Karpas-422 (cell line): ENCODE measurements at places on chromosomes 6 and 20. TPM values are rescaled to one million over a fixed set of nuclear protein-coding genes. Genes with fewer than 3 reads are reported as not detected.
A peak's percentile ranks its signal among the peaks of the same experiment; 100 is the strongest.

DNA sequence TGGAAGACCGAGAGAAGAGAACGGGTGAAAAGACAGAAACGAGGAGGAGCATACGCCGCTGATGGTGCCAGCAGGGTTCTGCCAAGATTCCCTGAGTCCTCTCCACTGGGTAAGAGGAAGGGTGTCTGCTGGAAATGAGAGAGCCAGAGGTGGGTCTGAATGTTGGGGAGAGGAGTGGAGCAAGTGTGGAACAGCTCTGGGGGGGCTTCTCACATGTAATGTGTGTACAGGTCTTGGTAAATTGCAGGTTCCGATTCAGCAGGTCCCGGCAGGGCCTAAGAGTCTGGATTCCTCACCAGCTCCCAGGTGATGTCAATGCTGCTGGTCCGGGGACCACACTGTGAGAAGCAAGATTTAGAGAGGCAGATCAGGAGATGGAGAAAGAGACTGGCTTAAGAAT lies 1.5 kb upstream of the EBF4 start:
- peaks cover 9% of the 10 kb centered on the region for H3K4me1 ChIP-seq
- H3K36me3 ChIP-seq = no peaks in the 10 kb centered on the region

GRCh38 chr20:6868861-6869260 lies 101.4 kb downstream of the BMP2 start:
- H3K27ac ChIP-seq = no peak overlapping the region
- H3K4me3 ChIP-seq = no peak overlapping the region
- H3K27me3 ChIP-seq = no peaks in the 10 kb centered on the region
- no peaks in the 10 kb centered on the region for H3K4me1 ChIP-seq
- H3K36me3 ChIP-seq = no peaks in the 10 kb centered on the region
- no peak for DNase-seq

The KIAA1755 gene
- not detected in 2 replicates for total RNA-seq

GRCh38 chr6:45812922-45813321 lies 202.7 kb downstream of the CLIC5 start:
- no peak overlapping the region for H3K4me3 ChIP-seq
- H3K27me3 ChIP-seq = no peaks in the 10 kb centered on the region
- H3K27ac ChIP-seq = no peak overlapping the region

DNA sequence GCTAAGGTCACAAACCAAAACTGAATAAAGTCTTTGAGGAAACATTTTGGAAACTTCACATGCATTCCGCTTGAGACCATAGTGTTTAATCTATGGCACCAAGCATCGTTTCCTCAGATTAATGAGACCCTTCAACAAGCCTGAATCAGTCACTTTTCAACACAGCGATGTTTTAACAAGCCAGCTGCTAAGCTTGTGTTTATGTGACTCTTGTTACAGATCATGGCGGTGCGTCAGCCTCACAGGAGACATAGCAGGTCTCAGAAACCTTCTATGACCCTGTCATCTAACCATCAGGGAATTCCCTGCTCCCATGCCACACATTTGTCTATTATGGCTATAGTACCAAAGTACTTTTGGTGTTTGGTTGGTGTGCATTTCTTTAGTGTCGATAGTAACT lies 57.2 kb downstream of the MTFR2 start:
- no peaks in the 10 kb centered on the region for H3K27me3 ChIP-seq
- H3K4me3 ChIP-seq = no peak overlapping the region
- no peak overlapping the region for H3K27ac ChIP-seq
- H3K4me1 ChIP-seq = no peaks in the 10 kb centered on the region
- DNase-seq = no peak

DNA sequence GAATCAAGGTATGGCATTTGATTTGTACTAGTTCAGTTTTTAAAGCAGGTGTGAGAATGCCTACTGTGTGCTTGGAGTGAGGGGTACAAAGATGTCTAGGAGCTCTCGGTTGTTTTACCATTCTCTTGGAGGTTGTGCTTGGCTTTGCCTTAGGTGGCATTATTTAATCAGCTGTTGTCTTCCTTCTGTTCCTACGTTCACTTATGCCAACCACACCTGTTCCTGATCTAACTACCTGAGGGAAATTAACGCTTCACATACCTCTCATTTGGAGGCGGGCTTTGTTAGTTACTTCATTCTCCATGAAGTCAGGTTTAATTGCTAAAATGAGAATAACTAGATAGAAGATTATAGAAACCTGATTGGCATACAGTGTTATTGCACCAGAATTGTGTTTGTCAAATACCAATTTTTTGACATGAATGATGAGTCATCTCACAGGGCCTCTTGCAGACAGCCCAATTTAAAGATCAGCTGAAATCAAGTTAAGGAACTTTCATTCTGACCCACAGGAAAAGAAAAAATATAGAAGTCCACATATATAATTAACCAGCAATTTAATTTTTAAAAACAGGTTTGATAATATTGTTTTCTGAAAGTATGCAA lies 24.8 kb upstream of the PBOV1 start:
- no peaks in the 10 kb centered on the region for H3K4me1 ChIP-seq
- no peak overlapping the region for H3K4me3 ChIP-seq
- no peak for DNase-seq

- no peaks in the 10 kb centered on the region for H3K4me1 ChIP-seq
- no peak overlapping the region for H3K4me3 ChIP-seq
- H3K36me3 ChIP-seq = no peaks in the 10 kb centered on the region
- no peak overlapping the region for H3K27ac ChIP-seq
Measured at GRCh38 chr6:31412506-31412905, 9.1 kb downstream of the MICA start.

DNA sequence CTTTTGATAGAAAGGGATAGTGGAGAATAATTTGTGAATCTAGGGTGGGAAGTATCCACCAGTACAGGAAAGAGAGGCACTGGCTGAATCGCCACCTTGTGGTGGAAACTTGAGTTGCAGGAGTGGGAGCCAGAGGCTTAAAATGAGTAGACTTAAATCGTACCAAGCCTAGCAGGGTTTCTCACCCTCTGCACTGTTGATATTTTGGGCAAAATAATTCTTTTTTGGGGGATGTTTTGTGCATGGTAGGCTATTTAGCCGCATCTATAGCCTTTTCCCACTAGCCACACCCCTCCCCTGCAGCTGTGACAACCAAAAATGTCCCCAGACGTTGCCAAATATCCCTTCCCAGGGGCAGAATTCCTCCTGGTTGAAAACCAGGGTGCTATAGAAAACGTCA lies 119.1 kb downstream of the DHX35 start:
- no peaks in the 10 kb centered on the region for H3K4me1 ChIP-seq
- no peak overlapping the region for H3K4me3 ChIP-seq
- no peaks in the 10 kb centered on the region for H3K27me3 ChIP-seq

DNA sequence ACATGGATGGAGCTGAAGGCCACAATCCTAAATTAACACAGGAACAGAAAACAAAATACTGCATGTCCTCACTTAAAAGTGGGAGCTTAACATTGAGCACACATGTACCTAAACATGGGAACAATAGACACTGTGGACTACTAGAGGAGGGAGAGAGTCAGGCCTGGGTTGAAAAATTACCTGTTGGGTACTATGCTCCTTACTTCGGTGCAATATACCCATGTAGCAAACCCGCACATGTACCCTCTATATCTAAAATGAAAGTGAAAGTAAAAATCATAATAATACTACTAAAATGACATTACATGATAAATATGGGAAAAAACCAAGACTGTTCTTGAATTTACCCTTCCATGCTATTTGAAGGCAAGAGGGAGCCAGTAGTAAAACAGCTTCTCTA lies 1273.8 kb upstream of the ADGRB3 start:
- H3K4me1 ChIP-seq = peaks cover 4% of the 10 kb centered on the region; the same call in 1 of the 2 replicates
- H3K27me3 ChIP-seq = no peaks in the 10 kb centered on the region
- H3K27ac ChIP-seq = no peak overlapping the region
- 0 out of 2 replicates have a peak overlapping the region, but pooled peaks have one; percentile 17 for H3K4me3 ChIP-seq
- H3K36me3 ChIP-seq = no peaks in the 10 kb centered on the region
- no peak for DNase-seq
